ENCODE measurements at places on chromosomes 16 and 17. TPM values are rescaled to one million over a fixed set of nuclear protein-coding genes. Genes with fewer than 3 reads are reported as not detected.

DNA sequence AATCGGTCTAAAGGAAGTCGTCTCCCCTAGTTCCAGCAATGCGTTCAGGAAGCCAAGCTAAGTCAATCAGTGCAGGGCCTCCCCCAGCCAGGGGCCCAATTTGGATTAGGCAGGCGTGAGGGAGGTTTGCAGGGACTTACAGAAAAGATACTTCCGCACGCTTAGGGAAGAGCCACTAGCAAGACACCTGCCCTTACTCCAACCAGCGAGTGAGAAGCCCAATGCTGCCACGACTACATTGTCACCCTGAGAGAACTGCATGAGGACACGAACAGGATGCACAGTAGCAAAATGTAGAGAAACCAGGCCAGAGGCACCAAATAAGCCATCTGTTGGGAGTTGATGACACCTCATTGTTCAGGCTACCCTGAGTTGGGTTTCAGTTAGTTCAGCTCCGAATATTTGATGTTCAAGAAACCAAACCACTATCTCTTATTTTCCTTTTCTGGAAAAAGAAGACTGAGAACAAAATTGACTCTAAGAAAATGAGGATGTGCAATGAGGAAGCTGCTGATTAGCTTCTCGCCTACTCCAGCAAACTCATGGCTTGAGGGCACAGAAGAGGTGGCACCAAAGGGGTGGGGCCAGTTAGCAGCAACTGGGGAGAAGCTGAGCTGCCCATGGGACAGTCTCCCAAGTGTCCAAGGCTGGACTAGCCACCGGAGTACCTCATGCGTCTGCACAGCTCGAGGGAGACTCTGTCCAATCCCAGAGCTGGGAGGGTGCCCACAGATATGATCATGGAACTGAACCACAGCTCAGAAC is 29.3 kb downstream of the TK2 start:
- no peak for DNase-seq

Gene PEMT
- polyA plus RNA-seq = 28.1 TPM

GRCh38 chr16:89325861-89326471 is 108.5 kb downstream of the ZNF778 start:
- DNase-seq = no peak

Gene TNFRSF13B
- not detected for polyA plus RNA-seq

Gene SMIM36
- polyA plus RNA-seq = 0.05 TPM

DNA sequence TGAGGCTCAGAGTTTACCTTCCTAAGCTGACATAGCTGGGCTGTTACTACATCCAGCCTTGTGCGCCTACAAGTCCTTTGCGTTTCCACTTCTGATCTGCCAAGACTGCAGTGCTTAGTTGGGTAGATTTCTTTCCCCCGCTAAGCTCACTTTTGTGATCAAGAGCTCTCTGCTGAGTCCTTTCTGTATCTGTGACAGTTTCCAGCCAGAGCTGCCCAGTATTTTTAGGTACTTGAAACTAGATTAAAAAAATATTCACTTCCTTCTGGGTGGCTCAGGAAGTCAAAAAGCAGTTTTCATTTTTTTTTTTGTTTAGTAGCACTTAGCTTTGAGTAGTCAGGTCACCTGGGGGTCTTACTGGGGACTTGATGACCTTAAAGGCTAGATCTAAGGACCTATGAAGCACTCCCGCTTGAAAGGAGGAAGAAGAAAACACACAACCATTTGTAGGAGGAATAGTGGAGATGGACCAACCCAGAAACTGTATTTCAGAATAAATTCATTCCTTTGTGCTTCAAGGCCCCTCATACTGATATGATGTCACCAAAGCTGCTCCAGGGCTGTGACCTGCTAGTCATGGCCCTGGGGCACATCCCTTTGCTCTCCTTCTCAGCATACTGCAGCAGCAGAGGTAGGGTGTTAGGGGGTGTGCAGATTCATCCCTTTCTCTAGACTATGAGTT is 75.6 kb upstream of the HNF1B start:
- no peak for DNase-seq

- DNase-seq = no peak
Observed at GRCh38 chr17:81002409-81003361, 11.0 kb downstream of the CHMP6 start.

- DNase-seq = peak; percentile 25
Observed at GRCh38 chr17:31696184-31696602, 162.9 kb downstream of the COPRS start.

Gene AOC2
- 1.5 TPM for polyA plus RNA-seq

DNA sequence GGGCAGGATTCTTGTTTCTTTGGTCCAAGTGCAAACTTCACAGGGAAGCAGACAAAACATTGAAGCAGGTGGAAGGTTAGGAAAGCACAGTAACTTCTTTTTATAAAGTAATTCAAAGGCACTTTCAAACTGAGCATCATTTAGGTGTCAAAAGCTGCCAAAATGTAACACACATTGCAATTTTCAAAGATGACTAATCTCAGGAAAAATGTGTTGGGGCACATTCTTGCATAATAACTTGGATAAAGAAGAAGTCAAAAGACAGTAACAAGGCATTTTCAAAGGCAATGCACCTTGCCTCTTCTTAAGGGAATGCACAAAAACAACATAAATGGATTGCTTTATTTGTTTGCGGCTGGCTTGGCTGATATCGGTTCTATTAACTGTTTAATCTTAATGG is 3.6 kb downstream of the KCNJ2 start:
- DNase-seq = no peak

Gene KRT12
- 0.37 TPM for polyA plus RNA-seq

DNA sequence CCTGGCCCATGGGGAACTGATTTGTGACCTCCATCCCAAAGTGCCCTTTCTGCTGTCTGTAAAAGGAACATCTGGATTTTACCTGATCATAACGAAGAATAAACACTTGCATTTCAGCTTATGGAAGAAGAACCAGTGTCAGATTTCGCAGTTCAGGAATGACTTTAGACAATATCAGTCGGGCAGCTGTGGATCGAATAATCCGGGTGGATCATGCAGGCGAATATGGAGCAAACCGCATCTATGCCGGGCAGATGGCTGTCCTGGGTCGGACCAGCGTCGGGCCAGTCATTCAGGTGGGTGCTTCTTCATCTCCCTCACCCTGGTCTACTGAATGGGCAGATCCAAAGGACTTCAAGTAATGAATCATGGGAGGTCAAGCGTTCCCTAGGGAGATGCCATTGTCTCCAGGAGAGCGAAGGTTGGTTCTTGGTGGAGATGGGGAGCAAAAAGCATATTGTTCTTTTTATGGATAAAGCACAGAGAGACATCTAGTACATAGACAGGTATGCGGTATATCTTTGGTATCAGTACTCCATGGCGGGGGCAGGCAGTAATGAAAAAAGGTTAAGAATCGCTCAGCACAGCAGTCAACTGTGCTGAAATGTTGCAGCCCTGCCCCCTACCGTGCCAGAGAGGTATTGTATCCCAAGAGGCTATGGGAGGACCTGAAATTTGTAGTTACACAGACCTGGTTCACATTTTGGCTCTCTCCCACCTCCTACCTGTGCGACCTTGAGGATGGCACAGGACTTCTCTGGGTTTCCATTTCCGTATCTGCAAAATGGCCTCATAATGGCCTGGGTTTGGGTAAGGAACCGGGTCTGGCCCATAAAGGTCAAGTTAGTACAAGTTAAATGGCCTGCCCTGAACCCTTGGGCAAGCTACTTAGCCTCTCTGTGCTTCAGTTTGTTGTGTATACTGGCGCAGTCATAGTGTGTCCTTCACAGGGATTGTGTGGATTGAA is 4.7 kb downstream of the COQ7 start:
- DNase-seq = no peak

- no peak for DNase-seq
Observed at GRCh38 chr17:44989552-44990138, 21.5 kb upstream of the C1QL1 start.

DNA sequence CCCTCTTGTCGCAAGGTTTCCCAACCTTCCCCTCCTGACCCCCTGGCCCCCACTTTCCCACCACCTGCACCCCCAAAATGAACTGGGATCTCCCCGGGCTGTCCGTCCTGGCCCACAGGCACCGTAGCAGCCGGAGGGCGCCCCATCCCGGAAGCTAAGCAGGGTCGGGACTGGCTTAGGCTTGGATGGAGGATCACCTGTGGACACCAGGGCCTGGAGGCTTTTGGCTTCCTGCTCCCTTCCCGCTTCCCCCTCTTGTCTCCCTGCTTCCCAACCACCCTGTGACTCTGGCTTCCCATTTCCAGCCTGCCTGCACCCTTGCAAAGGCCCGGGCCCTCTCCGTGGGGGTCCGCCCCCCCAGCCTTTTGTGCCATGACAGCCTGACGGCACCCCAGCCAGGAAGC is 2291.3 kb downstream of the TP53TG3F start:
- DNase-seq = no peak

DNA sequence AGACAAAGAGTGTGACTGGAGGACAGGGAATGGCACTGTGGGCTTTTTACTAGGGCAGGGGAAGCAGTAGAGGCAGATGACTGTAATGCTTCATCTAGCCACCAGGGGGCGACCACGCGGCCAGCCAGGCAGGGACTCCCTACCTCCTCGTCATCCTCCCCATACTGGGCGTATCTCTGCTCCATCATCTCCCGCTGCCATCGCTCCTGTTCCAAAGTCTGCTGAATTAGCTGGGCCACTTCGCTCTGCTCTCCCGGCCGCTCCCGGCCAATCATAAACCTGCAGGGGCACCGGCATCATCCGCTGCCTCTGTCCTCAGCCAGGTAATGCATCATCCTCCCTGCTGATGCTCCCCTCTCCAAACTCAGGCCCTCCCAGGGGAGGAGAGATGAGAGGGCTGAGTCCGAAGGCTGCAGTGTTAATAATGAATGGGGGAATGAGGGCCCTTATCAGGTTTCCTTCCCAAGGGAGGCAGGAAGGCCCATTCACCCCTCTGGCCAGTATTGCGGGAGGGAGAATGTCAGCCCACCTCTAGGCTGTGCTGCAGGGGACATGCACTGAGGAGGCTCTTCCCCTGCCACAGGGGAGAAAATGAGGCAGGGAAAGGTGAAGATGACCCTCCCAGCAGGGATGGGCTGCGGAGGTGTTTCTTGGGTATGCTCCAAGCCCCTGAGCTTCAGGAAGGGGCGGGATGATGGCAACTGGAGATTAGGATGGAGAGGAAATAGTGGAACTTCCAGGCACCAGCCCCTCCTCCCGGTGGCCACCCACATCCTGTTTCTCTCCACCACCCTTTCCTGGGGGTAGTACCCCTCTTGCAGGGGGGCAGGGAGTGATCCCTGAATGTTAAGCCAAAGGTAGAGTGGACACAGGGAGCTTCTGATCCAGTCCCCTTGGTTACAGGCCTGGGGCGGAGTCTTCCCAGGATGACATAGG is 10.3 kb upstream of the SAMD14 start:
- no peak for DNase-seq

DNA sequence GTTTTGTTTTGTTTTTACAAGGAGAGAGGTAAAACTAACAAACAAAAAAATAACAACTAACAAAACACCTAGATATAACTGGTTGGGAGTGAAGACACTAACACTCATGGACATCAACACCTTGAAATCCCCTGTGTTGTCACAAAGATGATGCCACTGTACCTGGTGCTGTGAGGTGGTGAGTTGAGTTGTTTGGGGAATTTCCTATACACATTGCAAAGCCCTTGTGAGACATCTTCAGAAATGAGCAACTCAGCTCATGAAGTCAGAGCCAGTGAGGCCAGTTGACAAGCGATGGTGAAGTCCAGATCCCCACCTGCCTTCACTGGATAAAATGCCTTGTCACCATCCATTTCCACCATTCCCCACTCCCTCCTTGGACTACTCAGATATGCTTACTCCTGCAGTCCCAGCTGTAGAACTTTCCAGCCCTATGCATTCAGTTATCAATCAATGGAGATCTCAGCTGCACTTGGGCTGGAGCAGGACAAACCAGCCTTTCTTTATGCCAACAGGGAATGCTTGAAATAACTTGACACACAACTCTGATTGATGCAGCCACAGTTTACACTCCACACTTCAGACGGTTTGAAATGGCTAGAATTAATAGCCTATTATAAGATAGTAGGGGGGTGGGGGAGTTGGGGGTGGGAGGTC is 22.2 kb downstream of the ANKFN1 start:
- DNase-seq = no peak

DNA sequence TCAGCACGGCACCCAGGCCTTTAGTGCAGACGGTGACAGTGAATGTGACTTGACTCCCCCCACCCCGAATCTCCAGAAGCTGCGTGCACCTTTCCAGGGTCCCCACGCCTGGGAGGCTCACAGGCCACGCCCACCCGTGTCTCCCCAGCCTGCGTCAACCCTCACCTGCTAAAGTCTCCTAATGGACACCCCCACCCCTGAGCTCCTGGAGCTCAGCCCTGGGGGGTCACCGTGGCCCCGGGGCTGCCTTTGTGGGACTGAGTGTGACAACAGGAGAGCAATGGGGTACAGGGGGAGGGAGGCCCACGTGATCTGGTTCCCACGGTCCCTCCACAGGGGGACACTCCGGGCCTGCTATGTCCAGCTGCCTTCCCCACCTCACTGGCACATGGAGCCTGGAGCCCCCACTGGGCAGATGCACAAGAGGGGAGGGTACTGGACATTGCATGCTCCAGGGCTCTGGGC is 7.4 kb upstream of the FASN start:
- DNase-seq = no peak

DNA sequence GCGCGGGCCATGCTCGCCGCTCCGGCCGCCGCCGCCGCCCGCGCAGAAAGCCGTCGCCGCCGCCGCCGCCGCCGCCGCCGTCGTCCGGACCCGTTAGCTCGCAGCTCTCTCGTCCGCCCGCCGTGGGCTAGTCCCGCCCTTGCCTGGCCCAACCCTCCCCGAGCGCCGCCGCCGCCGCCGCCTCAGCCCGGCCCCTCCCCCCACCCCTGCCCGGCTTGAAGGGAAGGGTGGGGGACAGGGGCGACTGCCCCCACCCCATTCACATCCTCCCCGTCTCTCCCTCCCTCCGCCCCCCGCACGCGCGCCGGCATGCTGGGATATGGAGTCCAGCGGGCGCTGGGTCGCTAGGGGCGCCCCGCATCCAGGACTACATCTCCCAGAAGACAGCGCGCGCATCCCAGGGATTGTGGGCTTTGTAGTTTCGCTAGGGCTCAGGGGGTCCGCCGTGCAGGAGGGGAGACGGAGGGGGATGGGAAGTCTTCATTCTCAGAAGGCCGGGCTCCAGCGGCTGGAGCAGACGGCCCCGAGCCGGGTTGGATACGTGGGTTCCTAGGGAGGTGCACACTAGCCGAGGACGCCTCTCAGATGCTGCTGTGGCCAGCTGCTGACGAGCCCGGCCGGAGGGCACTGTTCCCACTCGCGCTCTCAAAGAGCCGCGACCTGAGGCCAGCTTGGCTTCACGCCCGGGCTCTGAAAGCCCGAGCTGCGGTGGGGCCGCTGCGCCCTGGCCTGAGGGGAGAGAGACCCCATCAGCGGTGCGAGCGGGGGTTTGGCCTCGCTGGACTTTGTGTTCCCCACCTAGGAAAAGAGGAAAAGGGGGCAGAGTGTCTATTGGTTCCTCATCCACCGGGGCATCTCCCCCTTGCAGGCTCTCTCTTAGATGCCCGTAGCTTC is at the start of gene ST3GAL2:
Gene ST3GAL2 (minus strand): TSS at position 132 of the 894 bp plus-strand sequence. CDS start 40,570 bp downstream, outside the sequence.
- DNase-seq = peak; percentile 96

- no peak for DNase-seq
Observed at GRCh38 chr16:6837722-6838121, 494.9 kb upstream of the RBFOX1 start.

GRCh38 chr17:14545156-14545906 is 244.4 kb downstream of the HS3ST3B1 start:
- no peak for DNase-seq

All from left kidney (tissue), 8 donors.